ENCODE measurements at places on chromosomes 16 and 17. TPM values are rescaled to one million over a fixed set of nuclear protein-coding genes. Genes with fewer than 3 reads are reported as not detected.

Gene KRTAP2-2
- not detected for total RNA-seq

Gene SRCIN1
- total RNA-seq = not detected

Gene PLEKHH3
- total RNA-seq = 0.52 TPM

Gene SCN4A
- total RNA-seq = under 0.01 TPM

Gene METTL23
- total RNA-seq = 26.3 TPM

Gene SKA2
- 6.3 TPM for total RNA-seq

Gene EVPL
- under 0.01 TPM for total RNA-seq

Gene CRISPLD2
- total RNA-seq = 17.5 TPM

Gene C16orf92
- not detected for total RNA-seq

Gene RARA
- 67.9 TPM for total RNA-seq

Gene CDH1
- total RNA-seq = 3.7 TPM

Gene RHBDF1
- total RNA-seq = 0.21 TPM

Gene CLEC18C
- total RNA-seq = 0.31 TPM

Gene PLA2G10
- not detected for total RNA-seq

Gene GPR142
- total RNA-seq = not detected

Gene ARHGAP23
- 0.94 TPM for total RNA-seq

Gene KCNJ12
- 0.10 TPM for total RNA-seq

Gene TADA2A
- 12.0 TPM for total RNA-seq

Gene KCNJ2
- 4.6 TPM for total RNA-seq
